ENCODE measurements at places on chromosomes 12 and 14.
A peak's percentile ranks its signal among the peaks of the same experiment; 100 is the strongest.

- no peak for DNase-seq
Observed at GRCh38 chr12:51663390-51663789, 72.4 kb downstream of the SCN8A start.

DNA sequence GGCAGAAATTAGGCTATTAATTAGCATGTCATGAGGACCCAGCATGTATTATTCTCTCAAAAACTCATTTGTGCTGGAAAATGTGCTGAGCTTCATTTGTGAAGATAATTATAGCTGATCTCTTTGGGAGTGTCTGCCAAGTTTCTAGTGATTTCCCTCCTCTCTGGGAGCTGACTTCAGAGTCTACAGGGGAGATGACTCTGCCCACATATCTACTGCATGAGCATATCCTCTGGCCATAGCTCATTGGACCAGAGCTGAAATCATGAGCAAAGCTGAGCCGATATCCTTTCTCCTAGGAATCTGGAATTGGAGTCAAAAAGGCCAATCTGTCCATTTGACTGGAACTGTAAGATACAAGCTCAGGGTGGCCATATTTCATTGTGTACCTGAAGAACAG is 5.9 kb downstream of the CCDC198 start:
- no peak for DNase-seq

GRCh38 chr14:39264558-39264957 is 30.8 kb downstream of the MIA2 start:
- no peak for DNase-seq

DNA sequence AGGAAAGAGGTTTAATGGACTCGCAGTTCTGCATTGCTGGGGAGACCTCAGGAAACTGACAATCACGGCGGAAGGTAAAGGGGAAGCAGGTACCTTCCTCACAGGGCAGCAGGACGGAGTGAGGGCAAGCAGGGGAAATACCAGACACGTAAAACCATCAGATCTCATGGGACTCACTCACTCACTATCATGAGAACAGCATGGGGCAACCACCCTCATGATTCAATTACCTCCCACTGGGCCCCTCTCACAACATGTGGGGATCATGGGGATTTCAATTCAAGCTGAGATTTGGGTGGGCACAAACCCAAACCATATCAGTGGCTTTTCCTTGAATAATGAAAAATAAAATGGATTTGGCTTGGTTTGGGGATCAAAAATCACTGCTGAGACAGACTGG is 380.5 kb downstream of the VRK1 start:
- no peak for DNase-seq

DNA sequence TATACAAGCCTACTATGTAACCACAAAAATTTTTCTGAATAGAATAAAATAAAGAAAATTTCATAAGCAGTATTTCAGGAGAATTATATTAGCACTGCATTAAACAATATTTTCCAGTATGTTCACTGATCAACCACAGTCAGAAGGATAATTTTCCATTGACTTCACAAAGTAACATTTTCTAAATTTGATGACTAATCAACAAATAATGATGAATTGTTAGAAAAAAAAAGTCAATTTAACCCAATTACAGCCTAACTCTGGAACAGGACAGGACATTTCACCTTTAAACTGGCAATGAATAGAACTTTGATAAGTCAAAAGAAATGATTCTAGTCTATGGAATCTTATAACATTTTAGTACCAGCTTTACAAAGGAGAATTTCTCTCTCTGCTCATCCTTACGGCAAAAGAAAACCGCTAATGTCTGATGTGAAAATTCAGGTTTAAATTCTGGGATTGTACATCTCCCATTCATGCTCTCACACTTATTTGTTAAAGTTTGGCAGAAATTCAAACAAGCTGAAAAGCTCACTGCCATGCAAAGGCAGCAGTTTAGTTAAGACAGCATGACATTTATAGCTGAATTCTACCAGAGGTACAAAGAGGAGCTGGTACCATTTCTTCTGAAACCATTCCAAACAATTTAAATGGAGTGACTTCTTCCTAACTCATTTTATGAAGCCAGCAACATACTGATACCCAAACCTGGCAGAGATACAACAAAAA is 84.5 kb downstream of the MDGA2 start:
- no peak for DNase-seq

DNA sequence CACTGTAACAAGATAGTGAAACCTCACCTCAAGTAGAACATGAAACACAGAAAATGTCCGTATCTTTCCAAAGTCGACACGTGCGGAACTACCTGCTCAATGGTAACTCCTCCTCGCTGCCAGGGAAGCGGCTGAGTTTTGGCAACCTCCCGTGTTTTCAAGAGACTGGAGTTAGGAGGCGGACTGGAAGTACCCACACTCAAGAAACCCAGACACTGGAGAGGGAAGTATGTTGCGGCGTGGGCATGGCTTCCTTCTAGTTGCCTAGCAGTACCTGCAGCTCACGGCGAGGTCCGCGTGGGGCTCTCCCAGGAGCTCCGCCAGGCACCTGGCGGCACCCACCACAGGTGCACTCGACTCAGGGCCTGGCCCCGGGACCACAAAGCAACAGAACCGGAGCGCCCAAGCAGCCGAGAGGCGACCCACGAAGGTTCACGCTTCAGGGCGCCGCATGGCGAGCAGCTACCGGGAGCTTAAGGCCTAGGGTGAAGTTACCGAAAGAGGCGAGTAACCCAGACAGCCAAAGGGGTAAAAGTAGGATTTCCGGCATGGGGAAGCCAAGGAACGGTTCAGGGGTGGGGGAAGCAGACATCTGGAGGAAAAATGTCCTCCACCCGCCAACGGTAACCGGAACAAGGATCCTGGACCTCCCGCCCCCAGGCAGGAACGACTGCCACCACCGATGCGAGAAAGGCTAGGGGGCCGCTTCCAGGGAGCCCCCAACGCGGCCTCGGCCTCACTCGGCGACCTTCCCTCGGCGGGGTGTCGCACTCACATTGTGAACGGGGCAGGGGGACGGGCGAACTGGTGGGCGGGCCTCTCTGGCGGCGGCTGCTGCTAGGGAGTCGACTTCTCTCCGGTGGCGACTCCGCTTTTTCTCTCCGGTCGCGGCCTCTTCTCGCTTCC is 608 bp downstream of the PTGES3 start:
- DNase-seq = peak; percentile 26

GRCh38 chr12:103331643-103332042 is 164.1 kb downstream of the C12orf42 start:
- no peak for DNase-seq

- DNase-seq = no peak
Observed at GRCh38 chr12:1855241-1855640, 34.9 kb downstream of the LRTM2 start.

DNA sequence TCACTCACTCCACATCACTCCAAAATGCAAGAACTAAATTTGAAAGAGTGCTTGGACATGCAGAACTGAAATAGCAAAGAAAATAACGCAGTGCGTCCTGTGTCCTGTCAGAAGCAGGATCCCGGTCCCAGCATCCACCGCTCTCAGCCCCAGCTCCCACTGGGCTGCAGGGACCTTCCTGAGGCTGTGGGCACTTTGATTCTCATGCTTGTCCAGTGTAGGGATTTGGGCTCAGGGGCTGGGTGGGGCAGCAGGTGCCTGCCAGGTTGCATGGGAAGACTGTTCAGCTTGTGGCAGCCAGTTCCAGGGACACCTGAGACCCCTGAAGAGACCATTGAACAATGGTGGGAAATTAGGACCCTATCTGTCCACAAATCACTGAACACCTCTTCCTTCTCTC is 140.0 kb upstream of the FKBP4 start:
- DNase-seq = no peak

GRCh38 chr14:23804817-23805216 is 148.8 kb upstream of the DHRS4 start:
- no peak for DNase-seq

DNA sequence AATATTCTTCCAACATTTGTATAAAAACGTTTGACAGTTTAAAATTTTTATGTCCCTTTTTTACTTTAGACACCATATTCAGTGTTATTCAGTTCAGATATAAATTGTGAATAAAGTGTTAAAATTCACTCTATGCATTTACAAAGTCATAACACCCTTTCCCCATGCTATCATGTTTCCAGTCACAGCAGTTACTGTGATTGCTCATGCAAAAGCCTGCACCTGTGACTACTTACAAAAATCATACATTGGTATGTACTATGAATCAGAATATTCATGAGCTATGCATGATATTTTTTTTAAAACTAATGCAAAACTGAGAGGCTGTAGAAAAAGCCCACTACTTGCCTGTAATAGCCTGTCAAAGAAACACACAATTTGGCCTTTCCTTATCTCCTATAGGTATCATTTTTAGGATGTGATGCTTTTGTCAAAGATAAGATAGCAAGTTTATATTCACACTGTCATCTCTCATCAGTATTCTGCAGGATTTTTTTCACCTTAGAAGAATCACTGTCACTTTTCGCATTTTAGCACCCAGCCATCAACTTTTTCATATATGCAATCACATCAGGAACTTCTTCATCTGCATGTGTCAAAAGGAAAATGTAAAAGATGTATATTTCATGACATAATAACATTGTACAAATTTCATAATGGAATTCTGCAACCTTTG is 443.2 kb downstream of the C12orf50 start:
- DNase-seq = no peak

GRCh38 chr12:12336049-12336411 is 14.0 kb downstream of the MANSC1 start:
- DNase-seq = no peak

- DNase-seq = no peak
Observed at GRCh38 chr14:23750357-23750756, 114.2 kb downstream of the DHRS2 start.

DNA sequence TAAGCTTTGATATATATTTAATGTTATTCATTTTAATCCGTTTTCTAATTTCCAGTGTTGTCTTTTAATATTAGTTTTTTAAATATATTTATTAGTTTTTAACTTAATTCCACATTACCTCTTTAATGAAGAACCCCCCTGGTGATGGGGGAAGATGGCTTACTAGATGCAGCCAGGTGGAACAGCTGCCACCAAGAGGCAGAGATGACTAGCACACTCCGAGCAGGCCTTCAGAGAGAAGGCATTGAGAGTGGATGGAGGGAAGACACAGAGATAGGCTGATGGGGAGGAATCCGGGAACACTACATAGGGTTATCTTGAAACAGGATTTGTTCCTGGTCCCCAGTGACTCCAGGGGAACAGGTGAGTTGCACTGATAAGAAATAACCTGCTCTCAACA is 771.6 kb downstream of the LRFN5 start:
- DNase-seq = no peak

- no peak for DNase-seq
Observed at GRCh38 chr14:104898195-104898558, 26.5 kb upstream of the PLD4 start.

DNA sequence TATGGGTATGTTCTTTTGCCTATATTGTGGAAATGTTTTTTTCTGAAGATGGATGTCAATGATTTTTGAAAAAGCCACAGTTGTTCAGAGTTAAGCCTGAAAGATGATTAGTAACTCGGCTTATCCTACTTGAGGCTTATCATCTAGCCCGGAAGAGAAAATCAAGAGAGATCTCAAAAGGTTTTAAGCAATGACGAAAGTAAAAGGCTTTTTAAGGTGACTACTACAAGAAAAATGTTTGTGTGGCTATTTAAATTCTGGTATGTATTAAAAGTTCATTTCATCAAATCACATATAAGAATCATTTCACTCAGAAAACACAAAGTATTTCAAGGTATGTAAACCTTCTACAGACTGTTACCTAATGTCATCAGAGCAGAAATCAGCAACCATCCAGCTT is 40.2 kb downstream of the HEATR5A start:
- DNase-seq = no peak

DNA sequence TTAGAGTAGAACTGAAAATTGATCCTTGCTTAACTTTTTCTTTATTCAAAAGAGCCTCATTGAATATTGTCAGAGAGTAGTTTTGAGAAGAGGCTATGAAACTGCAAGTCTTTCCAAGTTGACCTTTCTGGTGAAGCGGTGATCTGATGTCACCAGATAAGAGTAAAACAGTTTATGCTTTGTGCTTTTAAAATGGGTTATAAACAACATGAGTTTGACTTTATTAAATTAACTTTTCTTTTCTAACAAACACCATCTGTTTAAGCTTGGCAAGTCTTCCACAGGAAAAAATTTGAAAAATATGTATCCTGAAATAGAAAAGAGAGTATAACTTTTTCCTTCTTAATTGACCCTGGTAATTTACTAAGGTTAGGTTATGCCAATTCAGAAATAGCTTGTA is 408.7 kb upstream of the NOVA1 start:
- DNase-seq = no peak

DNA sequence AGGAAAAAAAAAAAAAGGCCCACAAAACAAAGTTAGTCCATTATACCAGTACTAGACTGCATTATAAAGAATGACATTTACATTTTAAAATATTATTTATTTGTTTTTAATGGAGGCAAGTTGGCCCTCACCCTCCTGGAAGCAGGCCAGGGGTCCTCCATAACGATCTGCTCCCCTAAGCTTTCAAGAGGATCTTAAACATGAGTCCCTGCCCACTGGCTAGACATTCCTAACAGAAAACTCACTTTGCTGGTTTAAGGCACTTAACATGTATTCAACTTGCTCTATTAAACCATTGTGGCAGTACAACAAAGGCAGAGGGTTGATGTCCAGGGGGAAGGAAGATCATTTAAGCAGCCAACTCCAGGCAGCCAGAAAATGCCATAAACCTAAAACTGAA is 111.4 kb downstream of the STXBP6 start:
- DNase-seq = no peak

DNA sequence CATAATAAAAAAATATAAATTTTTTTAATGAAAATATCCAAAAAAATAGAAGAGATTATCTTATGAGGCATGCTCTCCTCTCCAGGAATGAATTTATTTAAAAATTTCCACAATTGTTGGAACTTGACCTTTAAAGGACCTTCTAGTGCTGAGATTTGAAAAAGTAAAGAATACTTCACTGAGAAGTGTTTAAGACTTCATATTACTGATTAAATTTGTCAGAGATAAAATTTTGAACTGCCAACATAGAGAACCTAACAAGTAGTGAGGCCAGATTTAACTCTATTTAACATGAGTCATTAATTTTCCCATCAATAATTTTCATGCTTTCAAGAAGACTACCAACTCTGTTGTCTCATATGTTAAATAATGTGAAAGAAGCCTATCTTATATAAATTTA is 14.5 kb downstream of the CAPRIN2 start:
- DNase-seq = no peak

- no peak for DNase-seq
Observed at GRCh38 chr12:11798856-11799501, 149.5 kb downstream of the ETV6 start.

- DNase-seq = no peak
Observed at GRCh38 chr14:52333108-52333507, 19.0 kb downstream of the PTGER2 start.

GRCh38 chr14:68676511-68676943 is 116.3 kb downstream of the ZFP36L1 start:
- DNase-seq = no peak

Measured in stimulated activated CD8-positive, alpha-beta memory T cell treated with anti-CD3 and anti-CD28 coated beads, Interleukin-15, amount 100 ng/mL, for 4 hours (primary cell).